ENCODE measurements at places on chromosomes 3 and 15.

GRCh38 chr15:47203993-47204392, 513.3 kb upstream of the SEMA6D start:
- no peak for DNase-seq

- DNase-seq, result no peak
Measured at GRCh38 chr3:31166249-31166885, 271.9 kb upstream of the GADL1 start.

- no peak for DNase-seq
Measured at GRCh38 chr3:178761024-178761423, 224.8 kb downstream of the KCNMB2 start.

GRCh38 chr3:42517117-42517516, 14.7 kb downstream of the VIPR1 start:
- no peak for DNase-seq

- no peak for DNase-seq
Measured at GRCh38 chr3:13152826-13153710, 79.8 kb upstream of the IQSEC1 start.

DNA sequence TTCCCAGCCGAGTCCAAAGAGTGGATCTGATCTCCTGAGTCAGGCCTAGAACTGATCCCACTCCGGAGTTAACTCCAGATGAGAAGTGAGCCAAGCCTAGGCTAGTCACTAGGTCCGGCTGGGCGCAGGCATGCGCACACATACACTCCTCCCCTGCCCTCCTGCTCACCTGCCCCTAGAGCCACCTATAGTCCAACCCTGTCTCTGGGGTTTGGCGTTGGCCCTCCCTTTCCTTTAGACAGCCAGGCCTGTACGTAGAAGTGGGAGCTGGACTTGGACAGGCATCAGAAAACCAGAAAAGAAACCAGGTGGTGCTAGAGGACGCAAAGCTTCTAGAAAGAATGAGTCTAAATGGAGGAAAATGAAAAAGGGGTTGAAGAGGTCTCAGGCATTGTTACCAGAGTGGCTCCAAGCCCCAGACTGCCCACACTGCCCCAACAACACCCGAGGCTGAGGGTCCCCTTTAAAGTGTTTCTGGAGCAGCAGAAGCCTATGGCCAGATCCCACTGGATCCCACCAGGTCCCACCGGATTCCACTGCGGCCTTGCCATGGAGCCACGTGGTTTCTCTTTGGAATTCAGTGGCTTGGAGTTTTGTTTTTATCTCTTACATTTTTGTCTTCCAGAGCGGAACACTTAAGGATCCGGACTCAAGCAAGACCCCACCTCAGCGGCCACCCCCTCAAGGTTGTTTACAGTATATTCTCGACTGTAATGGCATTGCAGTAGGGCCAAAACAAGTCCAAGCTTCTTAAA, 24.2 kb upstream of the TIMP4 start:
- no peak for DNase-seq

DNA sequence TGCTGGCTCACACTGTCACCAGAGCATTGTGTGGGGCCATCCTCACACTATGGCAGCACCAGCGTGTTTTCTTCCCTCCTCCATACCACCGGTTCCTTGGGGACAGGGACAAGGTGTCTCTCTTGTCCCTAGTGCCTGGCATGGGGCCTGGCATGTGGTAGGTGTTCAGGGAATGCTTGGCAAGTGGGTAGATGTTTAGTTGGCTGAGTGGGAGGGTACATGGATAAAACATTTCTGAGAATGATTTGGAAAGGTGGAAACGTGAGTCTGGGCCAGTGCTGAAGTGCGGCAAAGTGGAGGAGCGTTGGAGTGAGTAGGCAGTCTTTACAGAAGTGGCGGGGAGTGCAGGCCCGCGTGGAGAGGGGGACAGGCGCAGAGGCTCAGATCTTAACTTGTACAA, 15.0 kb downstream of the SNAPC5 start:
- DNase-seq, result no peak

DNA sequence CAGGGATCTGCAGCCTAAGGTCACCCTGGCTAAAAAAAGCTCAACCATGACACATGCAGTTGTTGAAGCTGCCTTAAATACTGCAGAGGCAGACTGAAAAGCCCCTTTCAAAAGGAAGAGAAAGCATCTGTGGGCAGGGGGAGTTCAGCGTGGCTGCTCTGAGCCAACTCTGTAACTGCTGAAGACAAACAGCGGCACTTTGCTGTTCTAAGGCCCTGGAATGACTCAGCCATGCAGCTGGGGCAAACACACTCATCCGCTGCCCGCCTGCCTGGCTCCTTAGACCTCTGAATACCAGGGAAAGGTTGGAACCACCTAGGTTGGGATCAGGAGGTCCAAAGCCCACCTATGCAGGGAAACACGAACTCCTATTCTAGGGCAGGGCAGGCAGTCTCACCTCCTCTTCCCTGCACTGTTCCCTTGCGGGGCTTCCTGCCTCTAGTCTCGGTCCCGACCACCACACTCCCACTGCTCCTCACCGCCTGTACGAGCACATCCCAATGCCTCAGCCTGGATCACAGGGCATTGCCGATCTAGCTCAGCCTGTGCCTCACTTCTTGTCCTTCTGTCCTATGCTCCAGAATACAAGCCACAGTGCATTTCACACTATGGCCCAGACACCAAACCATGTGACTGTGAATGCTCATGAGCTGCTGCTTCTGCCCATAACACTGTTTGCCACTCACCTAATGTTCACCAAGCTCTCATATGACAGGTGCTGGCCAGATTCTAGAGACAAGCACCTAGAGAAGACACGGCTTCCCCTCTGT, 6.6 kb upstream of the MUSTN1 start:
- no peak for DNase-seq

GRCh38 chr15:46089467-46089935, 454.7 kb downstream of the SQOR start:
- no peak for DNase-seq

GRCh38 chr3:73828348-73828747, 203.6 kb upstream of the PDZRN3 start:
- no peak for DNase-seq

DNA sequence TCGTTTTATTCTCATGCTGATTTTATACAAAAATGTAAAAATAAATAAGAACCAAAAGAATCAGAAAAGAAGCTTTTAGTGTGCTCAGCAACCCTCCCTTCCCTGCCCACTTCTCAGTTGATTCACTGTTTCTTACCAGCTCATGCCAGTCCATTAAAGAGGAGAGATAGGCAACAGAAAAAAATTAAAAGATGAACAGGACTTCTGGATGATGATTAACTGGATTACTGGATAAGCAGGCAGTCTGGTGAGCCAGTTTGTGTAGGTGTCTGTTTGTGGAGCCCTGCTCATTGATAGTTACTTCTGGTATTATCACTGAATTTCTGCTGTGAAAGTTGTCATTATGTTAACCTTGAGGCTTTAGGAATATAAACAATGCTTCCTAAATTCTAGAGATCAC, 15.1 kb upstream of the GPR171 start:
- no peak for DNase-seq

GRCh38 chr3:124963755-124964154, 29.2 kb upstream of the MUC13 start:
- DNase-seq, result no peak

DNA sequence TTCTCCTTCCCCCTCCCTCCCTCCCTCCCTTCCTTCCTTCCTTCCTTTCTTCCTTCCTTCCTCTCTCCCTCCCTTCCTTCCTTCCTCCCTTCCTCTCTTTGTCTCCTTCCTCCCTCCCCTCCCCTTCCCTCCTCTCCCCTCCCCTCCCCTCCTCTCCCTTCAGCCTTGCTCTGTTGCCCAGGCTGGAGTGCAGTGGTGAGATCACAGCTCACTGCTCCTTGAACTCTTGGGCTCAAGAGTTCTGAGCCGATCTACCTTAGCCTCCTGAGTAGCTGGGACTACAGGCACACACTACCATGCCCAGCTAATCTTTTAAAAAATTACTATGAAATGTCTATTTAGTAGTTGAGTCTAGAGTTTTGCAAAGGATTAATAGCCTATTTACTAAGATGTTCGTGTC, 32.2 kb downstream of the SQOR start:
- no peak for DNase-seq

DNA sequence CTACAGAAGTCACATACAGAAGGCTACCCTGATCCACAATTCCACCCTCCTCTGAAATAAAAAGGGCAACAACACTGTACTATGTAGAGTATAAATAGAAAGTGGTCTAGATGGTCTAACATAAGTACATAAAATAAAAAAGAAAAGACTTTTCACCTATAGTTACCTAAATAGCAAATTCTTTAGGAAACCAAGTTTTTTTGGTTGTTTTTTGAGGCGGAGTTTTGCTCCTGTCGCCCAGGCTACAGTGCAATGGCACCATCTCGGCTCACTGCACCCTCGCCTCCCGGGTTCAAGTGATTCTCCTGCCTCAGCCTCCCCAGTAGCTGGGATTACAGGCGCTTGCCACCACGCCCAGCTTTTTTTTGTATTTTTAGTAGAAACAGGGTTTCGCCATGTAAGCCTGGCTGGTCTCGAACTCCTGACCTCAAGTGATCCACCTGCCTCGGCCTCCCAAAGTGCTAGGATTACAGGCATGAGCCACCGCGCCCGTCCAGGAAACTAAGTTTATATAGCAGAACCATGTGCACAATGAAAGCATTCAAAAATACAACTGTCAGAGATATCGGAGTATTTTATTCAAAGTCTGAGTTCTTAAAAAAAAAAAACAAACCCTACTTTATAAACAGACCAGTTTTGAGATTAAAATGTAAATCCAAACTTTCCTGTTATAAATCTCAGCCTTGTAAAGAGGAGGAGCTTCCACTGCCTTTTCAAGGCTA, 1.7 kb downstream of the SIN3A start:
- no peak for DNase-seq

- no peak for DNase-seq
Measured at GRCh38 chr3:182957676-182958266, 22.6 kb downstream of the DCUN1D1 start.

GRCh38 chr3:8540456-8540855, 38.8 kb downstream of the LMCD1 start:
- DNase-seq, result no peak

- DNase-seq, result no peak
Measured at GRCh38 chr3:15063656-15064286, 1.3 kb downstream of the MRPS25 start.

GRCh38 chr3:27632431-27633223, 89.5 kb downstream of the EOMES start:
- DNase-seq, result peak; percentile 8

- DNase-seq, result no peak
Measured at GRCh38 chr3:15766406-15766805, 31.4 kb downstream of the ANKRD28 start.

DNA sequence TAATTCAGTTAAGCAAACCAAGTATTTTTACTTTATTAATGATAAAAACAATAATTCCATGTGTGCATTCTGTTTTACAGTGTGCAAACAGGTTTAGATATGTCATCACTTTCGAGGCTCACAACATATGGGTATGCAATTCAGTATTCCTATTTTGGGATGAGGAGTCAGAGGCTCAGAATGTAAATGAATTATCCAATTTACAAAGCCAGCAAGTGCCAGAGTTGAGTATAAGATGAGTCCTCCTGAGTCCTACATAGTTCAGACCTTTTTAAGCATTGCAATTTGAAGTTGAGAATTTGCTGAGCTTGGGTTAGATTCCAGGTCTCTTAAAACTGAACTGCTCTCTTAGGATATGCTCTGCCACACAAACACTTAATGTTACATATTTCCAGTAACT, 424.2 kb upstream of the ROBO2 start:
- no peak for DNase-seq

- peak; percentile 57 for DNase-seq
Measured at GRCh38 chr3:39146611-39147591, 6.5 kb downstream of the CSRNP1 start.

DNA sequence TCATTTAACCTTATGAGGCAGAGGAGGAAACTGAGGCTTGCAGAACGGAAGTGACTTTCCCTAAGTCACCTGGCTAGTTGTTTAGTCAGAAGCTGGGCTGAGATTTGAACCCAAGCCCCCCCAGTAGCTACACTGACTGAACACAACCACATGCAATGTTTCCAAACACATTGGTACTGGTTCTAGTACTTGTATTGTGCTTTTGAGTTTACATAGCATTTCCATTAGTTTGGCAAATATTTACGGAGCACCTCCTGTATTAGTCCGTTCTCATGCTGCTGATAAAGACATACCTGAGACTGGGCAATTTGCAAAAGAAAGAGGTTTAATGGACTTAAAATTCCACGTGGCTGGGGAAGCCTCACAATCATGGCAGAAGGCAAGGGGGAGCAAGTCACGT, 56.3 kb upstream of the ITGA11 start:
- no peak for DNase-seq

GRCh38 chr3:125318167-125318865, 56.8 kb downstream of the ZNF148 start:
- no peak for DNase-seq

GRCh38 chr15:67024314-67024997, 40.9 kb upstream of the SMAD3 start:
- DNase-seq, result no peak

DNA sequence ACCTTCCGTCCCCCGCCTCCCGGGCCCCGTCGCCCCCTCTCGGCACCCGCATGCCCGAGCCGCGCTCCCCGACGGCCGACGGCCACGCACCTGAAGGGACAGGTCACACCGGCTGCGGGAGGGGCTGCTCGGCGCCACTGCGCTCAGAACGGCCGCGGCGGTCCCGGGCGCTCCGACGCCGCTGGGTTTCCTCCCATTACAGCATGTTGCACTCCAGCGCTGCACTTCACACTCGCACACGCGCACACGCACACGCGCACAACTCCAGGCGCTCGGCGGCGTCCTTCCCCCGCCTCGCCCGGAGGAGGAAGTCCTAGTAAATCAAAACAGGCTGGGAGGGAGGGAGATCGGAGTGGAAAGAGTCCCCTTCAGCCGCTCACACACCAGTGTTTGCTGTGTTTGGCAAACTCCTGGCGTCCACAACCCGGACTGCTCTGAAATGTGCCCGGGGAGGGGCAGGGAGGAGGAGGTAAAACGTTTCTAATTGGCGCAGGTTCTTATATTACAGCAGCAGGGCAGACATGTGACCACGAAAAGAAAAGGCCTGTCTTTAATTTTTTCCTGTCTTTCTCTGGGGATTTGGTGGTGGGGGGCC, 76.7 kb upstream of the VGLL4 start:
- DNase-seq, result no peak

GRCh38 chr15:89523101-89523500, 26.7 kb upstream of the RHCG start:
- no peak for DNase-seq

DNA sequence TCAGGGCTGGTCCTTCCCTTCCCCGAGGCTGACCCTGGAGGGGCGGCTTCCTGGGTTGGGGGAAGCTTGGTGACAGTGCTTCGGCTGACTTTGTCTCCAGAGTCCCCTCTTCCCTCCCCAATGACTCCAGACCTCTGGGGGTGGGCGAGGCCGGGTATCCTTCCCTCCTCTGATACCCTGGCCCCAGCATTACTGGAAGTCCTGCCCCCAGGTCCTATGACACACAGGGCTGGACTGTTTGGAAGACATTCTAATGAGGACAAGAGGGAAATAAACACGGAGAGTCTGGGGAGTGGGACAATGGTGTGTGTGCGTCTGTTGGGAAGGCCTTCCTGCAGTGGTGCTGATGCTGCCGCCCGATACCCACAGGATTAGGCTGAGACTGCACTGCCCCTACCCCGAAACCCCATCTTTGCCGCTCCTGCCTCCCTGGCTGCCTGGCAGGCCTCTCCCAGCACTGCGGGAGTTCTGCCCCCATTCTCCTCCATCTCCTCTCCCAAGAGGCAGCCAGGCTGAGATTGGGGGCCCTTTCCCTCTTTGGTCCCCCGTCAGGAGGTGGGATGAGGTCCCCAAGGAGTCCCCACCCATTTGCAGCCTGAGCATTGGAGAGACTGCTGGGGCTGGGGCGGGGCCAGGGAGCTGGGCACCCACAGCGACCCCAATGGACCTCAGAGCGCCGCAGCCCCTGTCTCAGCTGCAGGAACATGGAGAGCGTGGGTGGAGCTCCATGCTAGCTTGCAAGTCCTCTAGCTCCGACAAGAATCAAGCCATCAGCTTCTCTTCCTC, 29.7 kb upstream of the FBLN2 start:
- no peak for DNase-seq

Data from stimulated activated CD4-positive, alpha-beta T cell treated with anti-CD3 and anti-CD28 coated beads, Interleukin-1b, Interleukin-23, amount 100 ng/mL, for 1 hour (primary cell).